ENCODE measurements at places on chromosomes 6 and 20.

DNA sequence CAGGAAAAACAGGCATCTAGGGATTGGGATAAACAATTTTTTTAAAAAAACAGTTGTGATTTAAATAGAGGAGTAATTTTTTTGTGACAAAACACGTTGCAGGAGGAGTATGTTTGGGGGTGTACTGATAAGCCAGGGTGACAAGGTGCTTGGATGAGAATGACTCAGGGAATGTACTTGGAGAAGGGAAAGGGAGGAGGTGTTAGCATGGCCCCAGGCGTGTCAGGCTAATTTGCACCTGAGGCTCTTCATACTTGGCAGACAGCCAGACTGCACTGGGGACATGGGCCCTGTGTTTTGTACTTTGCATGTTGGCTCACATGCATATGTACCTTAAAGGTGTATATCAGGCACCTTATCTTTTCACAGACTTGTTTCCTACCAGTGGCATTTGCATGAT is 22.8 kb downstream of the PANK2 start:
- DNase-seq, result no peak

DNA sequence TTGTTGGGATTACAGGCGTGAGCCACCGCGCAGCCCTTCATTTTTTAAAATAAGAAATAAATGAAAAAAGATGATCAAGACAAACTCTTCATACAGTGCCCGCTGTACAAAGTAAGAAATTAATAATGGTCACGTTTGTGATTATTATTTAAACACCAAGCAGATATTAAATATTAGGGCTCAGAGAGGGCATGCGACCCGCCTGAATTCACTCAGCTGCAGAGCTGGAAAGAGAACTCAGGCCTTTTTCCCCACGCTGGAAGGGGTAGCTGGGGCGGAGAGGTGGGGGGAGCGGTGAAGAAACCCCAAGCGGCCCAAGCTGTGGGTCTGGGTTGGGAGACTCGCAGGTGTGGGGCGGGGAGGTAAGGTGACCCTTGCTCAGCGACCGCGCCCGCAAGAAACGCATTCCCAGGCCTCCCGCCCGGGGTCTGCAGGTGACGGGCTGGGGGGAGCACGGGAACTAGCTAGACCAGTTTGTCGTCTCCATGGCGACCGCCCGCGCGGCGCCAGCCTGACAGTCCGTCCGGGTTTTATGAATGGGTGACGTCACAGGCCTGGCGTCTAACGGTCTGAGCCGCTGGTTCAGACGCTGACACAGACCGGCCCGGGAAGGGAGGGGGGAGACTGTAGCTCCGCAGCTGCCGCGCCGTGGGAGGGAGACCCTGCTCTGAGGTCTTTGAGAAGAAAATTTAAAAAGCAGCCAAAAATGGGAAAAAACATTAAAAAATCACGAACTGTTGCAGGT is 1.1 kb upstream of the ID1 start:
- peak; percentile 30 for DNase-seq

DNA sequence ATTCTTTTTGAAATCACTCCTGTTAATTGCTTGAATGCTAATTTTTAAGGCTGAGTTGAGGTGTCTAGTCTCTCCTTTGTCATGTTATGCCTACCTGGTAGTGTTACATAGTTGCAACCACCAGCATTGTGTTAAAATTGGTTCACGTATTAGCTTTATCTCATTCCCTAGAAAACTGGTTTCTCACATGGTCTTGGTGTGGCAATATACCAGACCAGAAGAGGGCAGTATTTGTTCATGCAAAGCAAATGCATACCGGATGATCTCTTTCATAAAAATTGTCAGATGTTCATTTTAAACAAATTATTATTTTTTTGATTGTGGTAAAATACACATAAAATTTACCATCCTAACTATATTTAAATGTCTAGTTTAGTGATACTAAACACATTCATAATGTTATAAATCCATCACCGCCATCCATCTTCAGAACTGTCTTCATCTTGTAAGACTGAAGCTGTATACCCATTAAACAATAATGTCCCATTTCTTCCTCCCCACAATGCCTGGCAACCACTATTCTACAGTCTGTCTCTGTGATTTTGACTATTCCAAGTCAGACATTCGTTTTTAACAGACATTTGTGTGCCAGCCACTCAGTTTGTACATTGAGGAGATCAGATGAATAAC is 92.8 kb downstream of the ATRN start:
- DNase-seq, result no peak

GRCh38 chr6:32147401-32148132 is 4.2 kb downstream of the PRRT1 start:
- DNase-seq, result no peak

- no peak for DNase-seq
Measured at GRCh38 chr20:49896204-49896603, 19.1 kb downstream of the SPATA2 start.

GRCh38 chr6:132797951-132798868 is at the start of gene SLC18B1:
SLC18B1 (minus strand) TSS chr6:132798637; CDS start chr6:132798456, 181 bp downstream.
- peak; percentile 14 for DNase-seq

GRCh38 chr6:5749651-5750215 is 257.0 kb downstream of the NRN1 start:
- DNase-seq, result no peak

DNA sequence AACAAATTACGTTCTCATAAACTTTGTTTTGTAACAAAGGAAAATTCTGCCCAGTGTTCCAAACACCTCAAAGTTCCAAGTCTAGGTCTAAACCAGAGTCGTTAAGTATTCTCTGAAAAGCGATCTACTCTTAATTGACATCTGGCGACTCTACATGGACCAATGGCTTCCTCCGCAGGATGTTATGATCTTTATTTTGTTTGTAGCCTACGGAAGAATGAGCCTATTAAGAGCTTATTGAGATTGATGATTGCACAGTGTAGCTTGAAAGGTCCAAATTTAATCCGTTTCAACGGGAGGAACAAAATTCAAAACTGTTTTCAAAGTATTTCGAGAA is 61.1 kb downstream of the FAM217A start:
- DNase-seq, result no peak

GRCh38 chr6:134739299-134740026 is 210.4 kb downstream of the ALDH8A1 start:
- no peak for DNase-seq

DNA sequence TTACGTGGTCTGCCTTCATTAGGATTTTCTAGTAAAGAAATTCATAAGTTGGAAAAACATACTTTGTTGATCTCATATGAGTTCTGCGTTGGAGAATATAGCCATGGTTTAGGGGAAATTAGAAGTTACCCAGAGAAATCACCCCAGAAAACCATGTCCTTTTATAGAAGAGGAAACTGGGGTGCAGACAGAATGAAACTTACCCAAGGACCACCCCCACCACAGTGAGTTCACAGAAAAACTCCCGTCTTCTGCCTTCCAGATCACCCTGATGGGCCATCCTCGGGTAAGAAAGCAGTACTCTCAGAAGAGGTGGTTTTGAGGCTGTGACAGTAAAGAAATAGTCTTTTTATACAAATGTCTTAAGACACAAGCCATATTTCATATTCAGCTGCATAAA is 25.1 kb upstream of the MAFB start:
- no peak for DNase-seq

DNA sequence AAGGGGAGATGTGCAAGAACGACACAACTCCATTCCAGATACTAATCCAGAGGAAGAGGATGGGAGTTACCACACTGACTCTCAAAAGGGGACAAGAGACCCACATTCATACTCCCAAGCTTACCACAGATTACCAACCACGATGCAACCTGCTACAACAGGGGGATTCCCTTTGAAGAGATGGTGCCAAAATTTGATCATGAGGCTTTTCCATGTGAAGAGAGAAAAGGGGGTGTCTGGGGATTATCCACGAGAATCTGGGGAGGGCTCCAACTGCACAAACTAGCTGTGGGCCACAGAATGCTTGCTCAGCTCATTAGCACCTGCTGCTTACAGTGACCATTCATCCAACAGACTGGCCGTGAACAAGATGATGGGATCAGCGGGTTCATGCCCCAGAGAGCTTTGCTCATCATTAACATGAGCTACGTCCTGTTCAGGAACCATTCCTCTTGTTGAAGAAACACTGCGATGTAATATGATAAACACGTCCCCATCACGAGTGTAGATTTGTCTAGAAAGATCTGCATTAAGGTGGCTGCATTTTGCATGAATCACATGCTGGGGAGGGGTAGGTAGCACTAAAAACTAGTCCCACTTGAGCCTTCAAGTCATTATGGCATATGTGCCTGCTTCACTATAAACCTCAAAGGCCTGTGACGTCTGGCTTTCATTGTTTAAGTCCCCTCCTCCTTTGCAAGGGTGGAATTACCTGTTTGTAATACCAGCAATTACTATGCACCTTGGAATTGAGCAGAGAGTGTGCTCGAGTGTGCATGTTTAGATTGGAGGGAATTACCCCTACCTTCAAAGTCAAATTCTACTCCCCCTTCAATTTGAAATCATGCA is 4.0 kb downstream of the PLAGL2 start:
- DNase-seq, result no peak

GRCh38 chr20:63972312-63973159 is 2.8 kb upstream of the ZNF512B start:
- no peak for DNase-seq

- no peak for DNase-seq
Measured at GRCh38 chr6:97732045-97732444, 449.0 kb upstream of the MMS22L start.

GRCh38 chr6:20412682-20413073 is 11.0 kb downstream of the E2F3 start:
- no peak for DNase-seq

DNA sequence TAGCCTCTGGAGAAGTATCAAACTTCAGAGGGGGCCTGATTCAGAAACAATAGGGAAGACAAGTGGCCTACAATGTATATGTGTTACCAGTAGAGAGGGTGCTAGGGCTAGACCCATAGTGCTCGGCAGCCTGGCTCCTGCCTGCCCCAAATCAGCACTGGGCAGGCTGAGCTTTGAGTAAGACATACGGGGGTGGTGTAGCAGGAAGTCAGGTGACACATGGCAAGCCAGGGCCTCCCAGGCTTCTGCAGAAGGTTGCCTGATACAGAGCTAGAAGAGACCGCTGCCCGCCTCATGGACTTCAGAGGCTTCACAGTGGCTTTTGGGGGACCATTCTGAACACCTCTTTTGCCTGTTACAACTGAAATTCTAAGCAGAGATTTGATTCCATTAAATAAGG is 43.4 kb downstream of the RALY start:
- no peak for DNase-seq

DNA sequence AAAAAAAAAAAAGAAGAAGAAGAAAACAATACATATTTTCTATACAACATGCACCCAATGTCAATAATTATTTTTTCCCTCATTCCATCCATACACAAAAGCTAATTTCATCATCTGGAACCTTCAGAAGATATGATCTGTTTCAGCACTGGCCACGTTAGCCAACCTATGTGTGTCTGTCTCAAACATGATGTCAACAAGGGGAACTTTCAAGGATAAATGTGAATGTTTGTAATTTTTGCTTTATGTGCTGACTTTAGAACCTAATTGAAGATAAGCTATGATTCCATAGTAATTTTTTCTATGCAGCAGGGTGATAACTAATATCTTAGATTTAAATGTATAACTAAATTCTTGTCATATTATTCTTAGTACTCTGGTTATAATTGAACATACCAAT is 37.9 kb downstream of the IPCEF1 start:
- DNase-seq, result no peak

DNA sequence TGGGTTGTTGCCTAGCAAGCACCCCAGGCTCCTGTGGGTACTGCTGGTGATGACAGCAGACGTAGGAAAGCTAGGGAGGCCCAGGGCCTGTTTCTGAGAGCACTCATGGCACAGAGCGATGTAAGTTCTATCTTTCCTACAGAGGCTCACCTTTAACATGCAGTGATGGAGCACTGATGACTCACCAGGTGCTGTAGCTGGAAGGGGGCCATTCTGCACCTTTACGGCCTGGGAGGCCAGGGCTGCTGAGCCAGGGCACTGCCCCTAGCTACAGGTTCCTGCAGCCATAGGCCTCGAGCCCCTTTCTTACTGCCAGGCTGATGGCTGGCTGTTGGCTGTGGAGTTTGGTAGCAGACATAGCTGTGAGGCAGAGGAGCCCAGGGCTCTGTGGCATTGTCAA is 31.1 kb upstream of the GPR6 start:
- no peak for DNase-seq

DNA sequence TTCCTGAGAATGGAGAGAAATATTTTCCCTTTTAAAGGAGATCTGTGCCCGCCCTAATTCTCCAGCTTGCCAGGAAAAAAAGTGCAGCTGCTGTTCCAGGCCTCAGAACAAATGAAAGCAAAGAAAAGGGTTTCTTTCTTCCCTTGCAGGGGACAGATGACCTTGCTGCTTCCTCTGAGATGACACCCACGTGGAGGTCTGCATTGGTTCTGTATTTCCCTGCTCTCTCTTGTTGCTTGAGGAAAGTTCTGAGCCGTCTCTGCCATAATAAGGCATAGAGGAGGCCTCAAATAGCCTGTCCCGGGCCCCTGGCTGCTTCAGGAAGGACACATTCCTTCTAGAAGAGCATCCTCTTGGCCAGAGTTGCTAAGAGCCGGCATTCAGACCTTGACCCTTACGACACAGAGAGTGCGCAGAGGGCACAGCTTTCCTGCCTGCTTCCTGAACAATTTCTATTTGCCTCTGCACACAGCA is 501.8 kb upstream of the SULF2 start:
- DNase-seq, result no peak

DNA sequence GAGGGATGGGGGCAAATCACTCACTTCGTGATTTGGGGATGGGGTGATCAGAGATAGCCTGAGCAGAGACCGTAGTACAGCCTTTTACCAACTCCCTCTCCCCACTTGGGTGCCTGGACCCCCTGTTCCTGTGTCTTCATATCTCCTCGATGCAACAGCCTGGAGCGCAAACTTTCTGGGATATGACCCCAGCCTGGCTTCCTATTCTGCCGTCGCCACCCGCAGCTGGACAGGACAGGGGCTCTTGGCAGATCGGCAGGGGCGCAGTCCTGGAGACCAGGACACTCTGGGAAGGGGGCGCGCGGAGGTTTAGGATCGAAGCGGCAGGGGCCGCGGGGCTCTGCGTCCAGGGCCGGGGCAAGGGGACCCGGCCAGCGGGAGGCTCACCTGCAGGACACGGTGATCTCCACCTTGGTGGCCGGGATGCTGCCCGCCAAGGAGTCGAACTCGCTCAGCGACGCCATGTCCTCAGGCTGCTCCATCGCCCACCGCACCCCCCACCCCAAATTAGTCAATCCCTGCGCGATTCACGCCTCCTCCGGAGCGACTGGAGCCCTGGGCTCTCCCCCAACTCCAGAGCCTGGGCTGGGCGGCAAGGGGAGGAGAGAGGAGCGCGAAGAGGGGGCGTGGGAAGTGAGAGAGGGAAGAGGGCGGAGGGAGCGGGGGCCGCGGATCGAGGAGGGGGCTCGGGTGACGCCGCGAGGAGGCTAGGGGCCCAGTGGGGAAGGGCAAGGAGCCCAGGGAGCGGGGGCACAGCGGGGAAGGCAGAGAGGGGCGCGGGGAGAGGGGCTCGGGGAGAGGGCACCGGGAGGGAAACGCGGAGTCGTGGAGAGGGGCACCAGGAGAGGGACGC is at the start of gene CPNE5:
Gene CPNE5 (minus strand): TSS at position 549 of the 853 bp plus-strand sequence. CDS start 67 bp downstream, at position 482.
- no peak for DNase-seq
